Amygdala (tissue), 56 donors: ENCODE measurements at places on chromosomes 11 and 22.

GRCh38 chr11:86056351-86056854 is 12.5 kb downstream of the PICALM start:
- no peak for DNase-seq

DNA sequence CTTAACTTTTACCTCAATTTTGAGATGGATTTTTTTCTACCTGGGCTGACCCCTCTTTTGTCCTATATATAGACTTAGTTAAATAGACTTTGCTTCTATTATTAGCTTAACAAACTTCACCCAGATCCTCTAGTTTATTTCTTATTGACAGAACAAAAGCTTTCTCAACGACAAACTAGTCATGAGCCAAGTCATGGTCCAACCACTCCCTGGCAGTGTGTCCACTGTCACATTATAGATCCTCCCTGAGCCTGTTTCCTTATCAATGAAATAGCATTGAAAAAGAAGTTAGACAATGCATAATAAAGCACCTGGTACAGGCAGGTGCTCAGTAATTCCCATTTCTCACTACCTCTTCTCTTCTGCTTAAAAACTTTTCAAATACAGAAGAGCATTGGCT is 155.1 kb downstream of the SPON1 start:
- DNase-seq: no peak

DNA sequence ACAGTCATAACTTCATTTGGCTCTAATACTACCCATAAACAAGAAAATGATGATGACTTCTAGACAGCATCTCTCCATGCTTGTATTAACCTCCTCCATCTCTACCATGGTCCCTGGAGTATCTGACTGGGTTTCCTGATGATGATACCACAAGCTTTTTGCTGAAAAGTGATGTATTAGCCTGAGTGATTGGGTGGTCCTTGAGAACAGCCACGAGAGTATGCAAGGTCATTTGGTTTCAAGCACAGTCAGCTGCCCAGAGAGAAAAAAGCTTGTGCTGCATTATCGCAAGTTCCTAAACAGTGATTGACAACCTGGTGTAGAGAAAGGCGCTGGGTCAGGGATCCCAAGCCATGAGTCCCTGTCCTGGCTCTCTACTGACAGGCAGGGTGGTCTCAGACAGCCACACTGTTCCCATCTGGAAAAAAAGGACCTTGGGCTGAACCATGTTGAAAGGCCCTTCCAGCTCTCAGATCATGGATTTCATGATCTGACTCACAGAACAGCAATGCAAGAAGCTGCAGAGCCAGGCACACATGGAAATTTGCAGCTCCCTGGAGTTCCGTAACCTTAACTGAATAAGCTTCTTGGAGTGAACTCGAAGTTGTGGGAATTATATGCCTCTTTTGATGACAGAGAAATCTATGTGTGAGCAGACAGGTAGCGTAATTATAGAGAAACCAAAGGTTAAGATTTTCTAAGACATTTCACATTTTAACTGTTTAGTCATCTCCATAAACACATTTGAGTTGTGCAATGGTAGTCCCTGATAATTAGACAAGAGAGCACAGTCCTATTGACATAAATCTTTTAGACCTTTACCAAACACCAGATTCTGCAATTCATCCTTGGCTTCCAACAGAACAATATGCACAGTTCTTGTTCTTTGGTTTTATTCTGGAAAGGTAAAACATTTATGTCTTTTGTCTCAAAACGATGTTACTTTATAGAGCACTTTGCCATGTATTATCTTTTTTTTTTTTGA is 54.1 kb upstream of the UBASH3B start:
- no peak for DNase-seq

DNA sequence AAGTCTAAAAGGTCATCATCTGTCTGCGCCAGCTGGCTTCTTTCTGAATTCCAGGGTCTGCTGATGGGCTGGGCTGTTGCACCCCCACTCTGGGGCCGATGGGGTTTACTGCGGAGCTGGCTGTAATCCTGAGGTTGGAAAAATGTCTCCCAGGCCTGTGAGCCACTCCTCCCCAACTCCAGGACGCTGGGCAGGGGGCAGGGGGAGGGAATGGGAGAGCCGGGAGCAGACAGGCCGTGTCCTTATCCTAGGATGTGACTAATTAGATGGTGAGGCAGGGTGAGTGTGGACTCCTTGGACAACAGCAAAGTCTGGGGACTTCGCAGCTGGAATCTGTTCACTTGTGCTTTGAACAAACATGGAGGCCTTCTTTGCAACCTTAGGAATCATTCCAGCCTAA is 48.7 kb downstream of the LRRC32 start:
- no peak for DNase-seq

GRCh38 chr11:44580701-44581100 is 15.2 kb downstream of the CD82 start:
- no peak for DNase-seq

DNA sequence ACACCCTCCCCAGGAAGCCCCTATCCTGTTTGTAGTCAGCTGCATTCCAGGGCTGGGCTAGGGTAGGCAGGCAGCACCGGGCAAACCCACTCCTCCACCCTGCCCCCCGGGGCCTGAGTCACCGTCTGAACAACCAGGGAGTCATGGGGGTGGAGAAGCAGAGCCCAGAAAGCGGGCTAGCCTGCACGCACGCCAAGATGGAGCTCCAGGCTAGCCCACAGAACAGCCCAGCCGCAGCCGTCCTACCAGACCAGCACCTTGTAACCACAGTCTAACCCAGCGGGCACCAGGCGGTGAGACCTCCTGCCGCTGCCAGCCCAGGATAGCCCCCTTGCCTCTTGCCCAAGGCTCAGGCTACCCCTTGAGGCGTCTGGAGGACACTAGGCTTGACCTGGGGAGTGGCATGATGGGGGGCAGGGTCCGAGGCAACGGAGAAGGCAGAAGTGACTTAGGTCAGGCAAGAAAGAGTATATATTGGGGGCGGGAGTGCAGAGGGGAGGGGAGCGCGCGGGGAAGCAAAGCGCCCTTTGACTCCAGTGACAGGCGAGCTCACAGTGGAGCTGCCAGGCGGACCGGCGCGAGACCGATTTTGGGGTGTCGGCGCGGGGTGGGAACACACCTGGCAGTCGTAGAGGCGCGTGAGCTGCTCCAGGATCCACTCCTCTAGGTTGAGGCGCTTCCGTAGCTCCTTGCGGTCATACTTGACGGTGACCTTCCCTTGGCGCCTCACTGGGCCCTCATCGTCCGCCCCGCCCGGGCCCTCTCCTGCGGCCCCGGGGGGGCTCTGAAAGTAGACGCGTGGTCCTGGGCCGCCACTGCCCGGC is 734 bp downstream of the PPP1R14B start:
- DNase-seq: no peak

- no peak for DNase-seq
Observed at GRCh38 chr22:47163481-47163855, 401.0 kb downstream of the TBC1D22A start.

- DNase-seq: no peak
Observed at GRCh38 chr11:118622376-118623268, 15.2 kb downstream of the PHLDB1 start.

GRCh38 chr11:3160252-3161031 is 4.7 kb downstream of the OSBPL5 start:
- DNase-seq: peak; percentile 55

GRCh38 chr11:133926466-133927246 is 30.1 kb downstream of the IGSF9B start:
- no peak for DNase-seq

DNA sequence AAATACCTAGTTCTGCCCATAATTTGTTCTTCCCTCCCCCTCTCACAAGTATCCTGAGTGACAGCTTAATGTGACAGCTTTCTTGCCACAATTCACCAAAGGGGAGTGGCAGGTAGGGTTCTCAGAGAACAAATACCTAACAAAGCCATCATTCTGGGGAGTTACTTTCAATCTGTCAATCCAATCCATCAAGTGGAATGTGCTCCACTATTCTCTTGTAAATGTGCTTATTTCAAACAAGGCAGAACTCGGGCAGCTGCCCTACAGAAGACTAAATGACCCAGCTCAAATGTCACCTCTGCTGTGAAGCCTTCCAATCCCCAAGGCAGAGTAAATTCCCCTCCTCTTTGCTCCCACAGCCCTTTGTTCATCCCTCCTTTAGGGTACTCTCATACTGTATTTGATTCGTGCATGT is 27.8 kb downstream of the LGR4 start:
- DNase-seq: no peak

- no peak for DNase-seq
Observed at GRCh38 chr11:125167292-125167953, 2.9 kb downstream of the PKNOX2 start.

- DNase-seq: no peak
Observed at GRCh38 chr11:83866655-83867054, 580.5 kb upstream of the CCDC90B start.

GRCh38 chr22:41732096-41732772 is 32.9 kb downstream of the MEI1 start:
- no peak for DNase-seq

GRCh38 chr11:61495801-61496601 is 12.5 kb upstream of the LRRC10B start:
- DNase-seq: no peak

GRCh38 chr11:113952588-113952987 is 22.3 kb upstream of the HTR3A start:
- DNase-seq: no peak

- DNase-seq: no peak
Observed at GRCh38 chr11:132455044-132455443, 1077.3 kb downstream of the OPCML start.

DNA sequence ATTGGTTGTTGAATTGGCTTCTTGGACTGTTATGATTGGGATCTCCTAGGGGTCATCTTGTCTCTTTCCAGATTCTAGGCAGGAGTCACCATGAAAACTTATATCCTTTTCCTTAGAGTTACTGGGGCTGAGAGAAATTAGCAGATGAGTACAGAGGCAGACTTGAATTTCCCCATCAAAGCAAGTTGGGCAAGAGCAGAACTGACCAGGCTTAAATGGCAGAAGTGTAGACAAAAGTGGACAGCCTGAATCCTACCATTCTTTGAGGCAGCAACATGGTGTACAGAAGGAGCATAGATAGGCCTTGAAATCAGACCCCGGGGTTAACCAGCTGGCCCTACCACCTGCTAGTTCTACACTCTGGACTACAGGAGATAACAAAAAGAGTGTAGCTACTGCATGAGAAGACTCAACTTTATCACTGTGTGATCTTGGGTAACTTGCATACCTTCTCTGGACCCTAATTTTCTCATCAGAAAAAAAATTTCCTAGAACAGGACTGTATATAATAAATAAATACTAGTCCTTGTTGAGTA is 427.4 kb upstream of the CADM1 start:
- DNase-seq: no peak

DNA sequence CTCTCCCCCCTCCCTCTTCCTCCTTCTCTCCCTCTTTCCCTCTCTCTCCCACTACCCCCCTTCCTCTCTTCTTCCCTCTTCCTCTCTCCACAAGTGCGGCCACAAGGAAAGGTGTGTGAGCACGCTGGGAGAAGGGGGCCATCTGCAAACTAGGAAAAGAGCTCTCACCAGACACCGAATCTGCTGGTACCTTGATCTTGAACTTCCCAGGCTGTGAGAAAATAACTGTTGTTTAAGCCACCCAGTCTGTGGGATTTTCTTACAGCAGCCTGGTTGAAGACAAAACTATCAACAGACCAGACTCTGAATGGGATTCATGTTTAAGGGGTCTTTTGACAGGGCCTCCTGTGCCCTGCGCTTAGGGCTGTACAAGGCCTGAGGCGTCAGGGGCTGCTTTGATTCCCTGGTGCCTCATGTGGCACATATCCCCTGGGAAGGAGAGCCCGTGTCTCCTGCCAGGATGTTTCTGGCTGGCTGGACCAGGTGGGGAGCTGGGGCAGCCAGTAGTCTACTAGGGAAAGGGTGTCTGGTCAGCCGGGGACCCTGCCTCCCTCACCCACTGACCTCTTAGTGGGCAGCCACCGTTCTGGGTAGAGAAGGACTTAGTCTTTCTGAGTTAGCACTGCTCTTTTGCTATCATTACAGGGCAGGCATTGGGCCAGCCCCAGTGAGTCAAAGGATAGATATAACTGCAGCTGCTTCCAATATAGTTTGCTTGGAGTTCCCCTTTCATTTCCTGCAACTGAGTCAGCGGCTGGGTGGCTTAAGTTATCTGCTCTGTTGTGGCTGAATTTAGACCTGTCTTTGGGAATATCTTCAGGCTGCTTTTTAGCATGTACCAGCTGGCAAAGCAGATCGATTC is 6.2 kb downstream of the PANX1 start:
- no peak for DNase-seq

DNA sequence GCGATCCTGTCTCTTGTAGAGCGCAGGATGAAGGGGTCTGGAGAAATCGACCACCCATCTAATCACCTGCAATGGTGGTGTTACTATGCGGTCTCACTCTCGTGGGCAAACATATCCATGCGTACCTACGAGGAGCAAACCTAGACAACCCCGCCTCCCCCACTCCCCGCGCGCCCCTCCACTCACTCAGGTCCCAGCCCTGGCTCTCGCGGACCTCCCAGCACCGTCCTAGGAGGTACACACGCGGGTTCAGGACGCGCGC is 887 bp downstream of the TRPC6 start:
- DNase-seq: no peak

- DNase-seq: no peak
Observed at GRCh38 chr11:66015936-66016792, 4.4 kb downstream of the CST6 start.

DNA sequence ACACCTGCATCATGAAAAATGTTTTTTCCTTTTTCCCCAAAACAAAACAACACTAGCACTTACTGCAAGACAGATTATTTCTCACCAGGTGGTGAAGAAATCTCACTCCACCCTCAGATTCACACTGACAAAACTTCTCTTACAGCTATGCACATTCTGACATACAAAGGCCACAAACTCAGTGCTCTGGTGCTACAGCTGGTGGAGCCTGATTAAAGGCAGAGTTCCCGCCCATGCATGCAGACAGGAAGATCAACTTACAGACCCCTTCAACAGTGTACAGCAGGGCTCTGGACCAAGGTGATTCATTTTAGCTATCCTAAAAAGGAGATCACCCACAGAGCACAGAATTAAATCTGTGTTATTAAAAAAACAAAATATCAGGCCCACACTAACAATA is 112.6 kb downstream of the CADM1 start:
- no peak for DNase-seq

DNA sequence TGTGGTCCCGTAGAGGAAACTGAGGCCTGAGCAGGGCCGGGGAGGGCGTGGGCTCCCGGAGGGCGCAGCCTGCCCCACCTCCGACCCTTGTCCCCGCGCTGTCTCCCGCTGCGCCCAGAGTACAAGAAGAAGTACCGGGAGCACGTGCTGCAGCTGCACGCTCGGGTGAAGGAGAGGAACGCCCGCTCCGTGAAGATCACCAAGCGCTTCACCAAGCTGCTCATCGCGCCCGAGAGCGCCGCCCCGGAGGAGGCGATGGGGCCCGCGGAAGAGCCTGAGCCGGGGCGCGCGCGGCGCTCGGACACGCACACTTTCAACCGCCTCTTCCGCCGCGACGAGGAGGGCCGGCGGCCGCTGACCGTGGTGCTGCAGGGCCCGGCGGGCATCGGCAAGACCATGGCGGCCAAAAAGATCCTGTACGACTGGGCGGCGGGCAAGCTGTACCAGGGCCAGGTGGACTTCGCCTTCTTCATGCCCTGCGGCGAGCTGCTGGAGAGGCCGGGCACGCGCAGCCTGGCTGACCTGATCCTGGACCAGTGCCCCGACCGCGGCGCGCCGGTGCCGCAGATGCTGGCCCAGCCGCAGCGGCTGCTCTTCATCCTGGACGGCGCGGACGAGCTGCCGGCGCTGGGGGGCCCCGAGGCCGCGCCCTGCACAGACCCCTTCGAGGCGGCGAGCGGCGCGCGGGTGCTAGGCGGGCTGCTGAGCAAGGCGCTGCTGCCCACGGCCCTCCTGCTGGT is 1.9 kb downstream of the NLRP6 start:
- DNase-seq: no peak
